ENCODE measurements at places on chromosomes 11 and 22.

DNA sequence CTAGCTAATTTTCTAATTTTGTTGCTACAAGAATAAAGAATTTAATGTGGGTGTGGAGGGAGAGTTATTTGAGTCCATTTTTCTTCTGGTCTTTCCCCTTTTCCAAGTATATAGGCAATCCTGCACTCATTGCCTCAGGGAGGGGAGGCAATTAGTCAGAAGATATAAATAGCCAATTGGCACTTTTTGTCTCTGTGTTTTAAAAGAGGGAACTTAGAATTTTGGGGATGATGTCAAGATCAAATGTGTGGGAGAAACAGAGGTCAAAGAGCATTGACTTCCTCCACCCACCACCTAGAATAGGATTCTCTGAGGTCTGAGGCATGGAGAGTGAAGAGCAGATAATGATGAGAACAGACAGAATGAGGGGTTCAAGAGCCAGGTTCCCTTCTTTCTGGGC, 120.3 kb upstream of the ZC3H12C start:
- DNase-seq = no peak

GRCh38 chr22:29369460-29369859, 18.9 kb downstream of the AP1B1 start:
- peak; percentile 72 for DNase-seq

DNA sequence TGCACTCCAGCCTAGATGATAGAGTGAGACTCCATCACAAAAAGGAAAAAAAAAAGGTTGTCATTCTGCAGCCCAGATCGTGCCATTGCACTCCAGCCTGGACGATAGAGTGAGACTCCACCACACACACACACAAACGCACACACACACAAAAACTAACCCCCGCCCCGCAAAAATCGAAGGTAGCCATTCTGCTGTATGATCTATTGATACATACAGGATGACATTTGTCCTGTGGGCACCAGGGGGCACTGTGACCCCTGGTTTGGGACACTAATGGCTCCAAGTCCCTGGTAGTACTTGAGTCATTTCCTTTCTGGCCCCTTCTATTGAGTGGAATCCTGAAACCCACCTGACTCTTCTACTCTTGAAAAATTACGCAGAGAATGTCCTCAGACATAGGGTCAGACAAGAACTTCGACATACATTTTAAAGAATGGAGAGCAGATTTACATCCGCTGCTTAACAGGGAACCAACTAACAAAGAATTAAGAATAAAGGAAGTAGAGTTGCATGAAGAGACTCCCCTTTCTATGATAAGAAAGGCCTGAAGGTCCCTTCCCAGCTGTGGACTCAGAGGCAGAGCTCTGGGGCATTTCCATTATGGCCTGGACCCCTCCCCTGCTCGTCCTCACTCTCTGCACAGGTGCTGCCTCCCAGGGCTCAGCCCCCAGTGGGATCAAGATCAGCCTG, 35.0 kb upstream of the PRAME start:
- DNase-seq = peak; percentile 77

GRCh38 chr11:95977534-95978174, 53.7 kb upstream of the MTMR2 start:
- DNase-seq = no peak

DNA sequence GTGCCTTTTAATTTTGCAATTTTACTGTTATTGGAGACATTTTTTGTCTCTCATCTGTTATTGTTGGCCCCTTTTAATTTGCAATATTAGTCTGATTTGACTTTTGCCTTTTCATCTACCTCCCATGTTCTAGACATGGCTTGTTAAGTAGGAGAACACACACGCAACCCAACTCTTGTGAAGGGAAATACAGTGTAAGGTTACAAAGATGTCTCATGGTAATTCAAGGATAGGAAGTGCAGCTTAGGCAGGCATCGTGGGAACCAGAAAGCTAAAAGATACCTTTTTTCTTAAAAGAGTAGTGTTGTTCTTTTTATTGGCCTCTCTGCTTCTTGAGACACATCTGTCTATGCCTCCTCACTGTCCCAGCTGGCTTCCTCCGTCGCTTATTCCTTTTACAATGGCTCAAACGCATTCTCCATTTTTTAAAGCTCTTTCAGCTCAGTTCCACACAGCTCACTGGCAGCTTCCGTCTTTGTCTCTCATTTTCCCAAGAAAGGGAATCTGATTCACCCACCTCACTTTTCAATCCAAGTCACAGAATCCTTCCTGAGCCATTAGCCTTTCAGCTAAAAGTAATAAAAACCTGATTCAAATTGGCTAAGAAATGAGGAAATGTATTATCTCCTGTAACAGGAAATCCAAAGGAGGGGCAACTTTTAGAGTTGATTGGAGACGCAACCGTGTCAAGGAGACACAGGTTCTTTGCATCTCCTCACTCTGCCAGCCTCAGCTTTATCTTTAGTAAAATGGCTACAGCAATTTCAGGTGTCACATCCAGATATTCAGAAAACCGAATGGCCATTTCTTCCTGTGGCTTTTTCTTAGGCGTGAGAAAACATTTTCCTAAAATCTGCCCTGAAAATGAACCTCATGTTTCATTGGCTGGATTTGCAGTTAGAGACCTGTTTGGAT, 57.2 kb downstream of the SIK2 start:
- no peak for DNase-seq

- no peak for DNase-seq
Measured at GRCh38 chr22:42887523-42888507, 30.7 kb upstream of the ARFGAP3 start.

DNA sequence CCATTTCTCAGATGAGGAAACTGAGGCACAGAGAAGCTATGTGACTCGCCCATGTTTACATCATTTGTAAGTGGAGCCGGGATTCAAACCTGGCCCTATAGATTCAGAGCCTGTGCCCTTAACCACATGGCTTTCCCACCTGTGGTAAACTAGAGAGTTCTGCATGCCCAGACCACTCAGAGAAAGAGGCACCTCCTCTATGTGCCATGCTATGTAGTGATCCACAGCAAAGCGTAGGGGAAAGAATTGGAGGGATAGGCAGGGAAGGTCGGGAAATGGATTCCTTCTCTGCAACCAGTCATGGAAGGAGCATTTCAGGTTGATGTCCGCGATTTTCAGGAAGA, 15.4 kb upstream of the POU2AF2 start:
- DNase-seq = no peak

GRCh38 chr11:119206511-119207414, 624 bp downstream of the CBL start:
- DNase-seq = no peak

DNA sequence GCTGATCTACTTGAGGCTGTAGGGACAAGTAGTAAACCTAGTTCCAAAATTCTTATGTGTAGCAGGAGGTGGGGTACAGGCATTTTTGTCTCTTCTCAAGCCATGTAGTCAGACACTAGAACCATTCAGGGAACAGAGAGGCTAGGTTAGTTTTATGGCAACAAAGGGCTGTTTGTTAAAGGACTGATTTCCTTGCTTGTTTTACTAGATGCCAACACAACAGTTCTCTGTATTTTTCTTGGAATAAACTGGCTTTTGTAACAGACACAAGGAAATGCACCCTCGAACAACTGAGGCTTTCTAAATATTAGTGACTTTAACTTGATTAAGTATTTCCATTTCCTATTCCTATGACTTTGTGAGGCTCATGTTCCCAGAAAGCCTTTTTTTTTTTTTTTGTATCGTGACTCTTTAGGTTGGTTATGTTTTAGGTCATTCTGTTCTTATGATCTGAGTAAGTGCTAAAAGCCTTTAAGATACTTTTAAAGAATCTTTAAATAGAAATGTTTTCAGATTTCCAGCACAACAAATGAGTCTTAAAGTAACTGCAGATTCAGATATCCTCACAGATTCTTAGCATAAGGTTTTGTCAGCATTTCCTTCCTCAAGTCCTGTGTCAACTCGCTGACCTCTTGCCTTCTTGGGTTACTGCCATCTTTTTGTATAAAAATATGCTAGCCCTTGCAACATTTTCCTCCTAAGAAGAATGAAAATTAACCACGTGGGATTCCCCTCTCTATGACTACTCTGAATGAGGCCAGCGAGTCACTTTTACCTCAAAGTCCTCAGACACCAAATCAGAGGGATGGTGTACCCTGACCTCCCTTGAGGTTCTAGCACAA, 92.5 kb downstream of the CCDC83 start:
- DNase-seq = peak; percentile 35

Data from common myeloid progenitor, CD34-positive (primary cell).